ENCODE measurements at places on chromosomes 16 and 17.

DNA sequence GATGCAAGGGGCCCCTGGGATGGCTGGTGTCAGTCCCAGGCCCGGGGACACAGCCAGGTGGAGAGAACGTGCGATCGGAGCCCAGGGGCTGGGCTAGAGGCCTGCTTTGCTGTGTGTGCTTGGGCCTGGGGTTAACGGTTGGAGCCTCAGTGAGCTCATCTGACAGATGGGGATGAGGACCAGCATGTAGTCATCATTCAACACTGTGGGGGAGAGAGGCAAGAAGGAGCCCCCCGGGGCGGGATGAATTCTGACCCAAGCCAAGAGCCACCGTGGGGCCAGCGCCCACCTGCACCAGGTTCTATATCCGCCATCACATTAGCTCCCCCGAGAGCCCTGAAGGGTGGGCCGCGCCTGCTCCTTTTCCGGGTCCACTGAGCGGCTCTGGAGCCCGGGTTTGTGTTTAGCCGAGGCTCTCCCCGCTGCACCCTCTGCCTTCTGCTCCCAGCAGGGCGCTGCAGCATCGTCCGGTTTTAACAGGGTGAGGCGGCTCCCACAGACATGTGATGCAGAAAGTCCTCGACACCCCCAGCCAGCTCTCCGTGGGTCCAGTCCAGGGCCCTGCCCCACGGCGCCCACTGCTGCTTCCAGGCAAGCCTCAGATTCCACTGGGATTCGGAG is 365.7 kb downstream of the SEC14L1 start:
- DNase-seq = no peak

- DNase-seq = no peak
These were observed 9.4 kb downstream of the C17orf100 start for GRCh38 chr17:6660805-6661463.

- no peak for DNase-seq
These were observed 2.2 kb downstream of the LMF1 start for GRCh38 chr16:968620-969019.

DNA sequence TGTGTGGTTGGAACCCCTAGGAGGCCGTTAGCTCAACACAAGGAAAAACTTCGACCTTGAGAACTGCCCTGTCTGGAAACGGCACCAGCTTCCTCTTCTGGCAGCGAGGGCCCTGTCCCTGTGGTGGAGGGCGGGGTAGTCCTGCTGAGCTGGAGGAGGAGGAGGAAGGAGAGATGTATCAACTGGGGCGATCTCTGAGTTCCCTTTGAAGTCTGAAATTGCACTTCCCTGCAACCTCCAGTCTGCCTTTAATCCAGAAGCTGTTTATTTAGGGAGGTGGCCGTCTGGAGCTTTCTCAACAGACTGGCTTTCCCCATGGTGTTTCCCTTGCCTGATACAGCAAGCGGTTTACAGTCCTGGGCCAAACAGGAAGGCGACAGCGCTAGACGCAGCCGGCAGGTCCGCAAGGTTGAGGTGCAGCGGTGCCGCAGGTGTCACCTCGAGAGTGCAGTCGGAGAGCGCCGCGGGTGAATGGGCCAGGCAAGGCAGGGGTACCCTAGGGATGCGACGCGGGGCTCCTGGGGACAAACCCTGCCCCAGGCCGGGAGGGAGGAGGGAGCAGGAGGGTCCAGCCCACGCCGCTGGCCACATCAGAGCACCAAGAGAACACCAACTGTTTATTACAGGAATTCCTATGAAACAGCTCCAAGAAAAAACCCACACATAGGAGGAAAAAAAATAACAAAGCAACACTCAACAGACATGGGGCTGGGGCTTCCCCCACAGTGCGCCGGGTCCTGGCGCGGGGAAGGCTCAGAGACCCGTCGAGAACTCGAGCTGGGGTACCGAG is 11.4 kb upstream of the MRPS23 start:
- DNase-seq = peak; percentile 26

DNA sequence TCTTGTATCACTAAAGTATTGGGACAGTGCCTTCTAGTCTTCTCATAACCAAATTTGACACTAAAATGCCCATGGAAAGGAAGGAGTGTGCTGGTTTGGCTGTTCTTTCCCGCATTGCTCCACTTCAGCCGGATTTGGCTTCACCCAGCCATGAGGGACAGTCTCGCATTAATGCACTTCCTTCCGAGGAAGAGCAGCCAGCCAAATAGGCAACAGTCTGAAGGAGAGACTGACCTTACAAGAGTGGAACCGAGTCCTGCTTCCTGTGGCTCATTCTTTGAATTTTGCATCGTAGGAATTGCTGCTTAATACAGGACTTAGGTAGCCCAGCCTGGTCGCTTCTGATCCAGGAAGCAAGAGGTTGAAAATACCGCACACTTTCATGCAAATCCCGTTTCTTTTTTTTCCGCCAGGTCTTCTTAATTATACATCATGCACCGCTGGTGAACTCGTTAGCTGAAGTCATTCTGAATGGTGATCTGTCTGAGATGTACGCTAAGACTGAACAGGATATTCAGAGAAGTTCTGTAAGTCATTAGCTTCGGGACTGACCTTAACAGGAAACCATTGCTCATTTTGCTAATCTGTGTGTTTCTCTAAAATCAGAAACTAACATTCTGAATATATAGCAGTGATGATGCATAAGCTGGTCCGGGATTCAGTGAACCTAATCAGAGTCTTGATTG is 38.2 kb downstream of the CLEC16A start:
- DNase-seq = no peak

DNA sequence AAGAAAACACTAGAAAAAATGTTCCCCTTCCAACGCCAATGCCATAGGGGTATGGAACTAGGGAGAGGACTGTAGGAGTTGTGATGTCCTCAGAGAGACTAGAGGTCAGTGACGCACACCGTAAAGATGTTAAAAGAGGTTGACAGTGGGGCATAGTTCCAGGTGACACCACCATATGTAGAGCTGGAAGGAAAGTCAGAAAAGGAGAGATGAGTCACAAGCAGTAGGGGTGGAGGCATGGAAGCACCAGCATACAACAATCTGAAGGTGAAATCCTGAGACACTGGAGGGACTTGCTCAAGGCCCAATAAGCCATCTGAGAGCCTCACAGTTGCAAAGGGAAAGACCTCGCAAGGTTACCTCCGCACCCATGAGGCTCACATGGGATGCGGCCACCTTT is 76.0 kb downstream of the ZNF18 start:
- DNase-seq = no peak

DNA sequence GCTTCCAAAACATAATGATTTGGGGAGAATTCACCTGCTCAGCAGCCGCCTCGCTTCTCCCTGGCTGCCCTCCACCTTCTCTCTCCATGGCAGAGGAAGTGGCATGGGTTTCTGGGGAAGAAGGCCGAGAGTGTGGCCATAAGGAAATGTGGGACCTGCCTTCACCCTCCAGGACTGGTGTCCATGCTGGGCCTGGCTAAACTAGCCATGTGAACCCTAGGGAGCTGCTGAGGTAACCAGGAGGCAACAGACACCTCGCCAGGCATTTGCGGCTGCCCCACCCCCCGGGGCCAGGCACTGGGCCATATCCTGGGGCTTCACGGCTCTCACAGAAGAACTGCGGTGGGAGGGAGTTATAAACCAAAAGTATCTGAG is 9.9 kb upstream of the CMTM4 start:
- DNase-seq = no peak

GRCh38 chr17:53253956-53254597 is 568.6 kb upstream of the KIF2B start:
- no peak for DNase-seq
